ENCODE measurements at places on chromosomes 2 and 18.

DNA sequence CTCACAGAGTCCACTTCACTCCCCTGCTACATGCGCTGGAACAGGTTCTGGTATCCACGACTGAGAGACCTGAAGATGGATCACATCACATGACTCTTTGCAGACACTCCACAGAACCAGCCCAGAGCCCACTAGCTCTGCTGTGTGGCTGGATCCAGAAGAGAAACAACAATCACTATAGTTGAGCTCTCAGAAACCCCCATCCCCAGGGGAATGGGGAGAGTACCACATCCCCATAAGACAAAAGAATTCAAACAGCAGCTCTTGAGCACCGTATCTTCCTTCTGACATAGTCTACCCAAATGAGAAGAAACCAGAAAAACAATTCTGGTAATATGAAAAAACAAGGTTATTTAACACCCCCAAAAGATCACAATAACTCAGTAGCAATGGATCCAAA is 76.4 kb downstream of the ZSWIM2 start:
- DNase-seq = no peak

GRCh38 chr2:239677453-239678185 is 276.8 kb upstream of the HDAC4 start:
- DNase-seq = no peak

DNA sequence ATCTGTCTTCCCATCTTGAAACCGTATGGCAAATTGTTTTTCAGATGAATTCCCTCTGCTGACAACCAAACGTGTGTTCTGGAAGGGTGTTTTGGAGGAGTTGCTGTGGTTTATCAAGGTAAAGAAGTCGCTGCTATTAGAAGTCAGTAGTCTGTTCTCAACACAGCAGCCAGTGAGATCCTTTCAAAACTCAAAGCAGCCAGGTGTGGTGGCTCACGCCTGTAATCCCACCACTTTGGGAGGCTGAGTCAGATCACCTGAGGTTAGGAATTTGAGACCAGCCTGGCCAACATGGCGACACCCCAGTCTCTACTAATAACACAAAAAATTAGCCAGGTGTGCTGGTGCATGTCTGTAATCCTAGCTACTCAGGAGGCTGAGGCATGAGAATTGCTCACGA is 2.1 kb downstream of the TYMS start:
- no peak for DNase-seq

- DNase-seq = no peak
Measured at GRCh38 chr18:6376433-6377229, 38.1 kb downstream of the L3MBTL4 start.

DNA sequence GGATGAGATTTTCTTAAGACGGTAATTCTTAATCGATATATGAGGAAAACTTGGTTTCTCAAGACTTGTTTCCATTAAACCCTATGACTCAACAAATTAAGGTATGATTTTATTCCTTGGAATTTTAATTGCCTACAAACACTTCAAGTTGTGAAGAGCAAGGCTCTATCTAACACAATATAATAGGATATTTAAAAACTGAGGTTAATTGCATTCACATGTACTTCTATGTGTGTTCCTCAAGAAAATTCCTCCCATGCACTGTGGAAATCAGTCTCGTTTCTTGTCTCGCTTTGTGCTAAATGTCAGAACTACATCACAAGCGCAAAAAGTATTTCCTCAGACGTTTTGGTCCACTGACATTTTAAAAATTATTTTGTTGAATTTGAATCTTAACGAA is 109.6 kb upstream of the UNC80 start:
- no peak for DNase-seq

- DNase-seq = no peak
Measured at GRCh38 chr2:144364944-144365738, 154.8 kb downstream of the ZEB2 start.

GRCh38 chr18:3985020-3985419 is 470.1 kb downstream of the DLGAP1 start:
- DNase-seq = no peak

DNA sequence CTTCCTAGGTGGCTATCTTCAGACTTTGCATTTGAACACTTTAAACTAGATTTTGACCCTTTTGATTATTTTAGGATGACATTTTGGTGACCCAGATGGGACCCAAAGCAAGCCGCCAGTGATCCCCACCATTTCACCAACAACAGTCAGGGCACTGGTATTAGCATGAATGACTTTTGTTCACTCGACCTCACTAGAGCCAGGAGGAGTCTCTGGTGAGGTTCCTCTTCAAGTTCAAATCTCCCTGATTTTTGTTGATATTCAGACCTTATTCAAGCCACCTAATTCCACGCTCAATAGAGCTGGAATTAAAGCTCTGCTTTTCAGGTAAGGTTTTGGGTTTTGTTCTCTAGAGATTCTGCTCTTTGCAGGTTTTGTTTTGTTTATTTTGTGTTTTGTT is 202.3 kb downstream of the MREG start:
- no peak for DNase-seq

DNA sequence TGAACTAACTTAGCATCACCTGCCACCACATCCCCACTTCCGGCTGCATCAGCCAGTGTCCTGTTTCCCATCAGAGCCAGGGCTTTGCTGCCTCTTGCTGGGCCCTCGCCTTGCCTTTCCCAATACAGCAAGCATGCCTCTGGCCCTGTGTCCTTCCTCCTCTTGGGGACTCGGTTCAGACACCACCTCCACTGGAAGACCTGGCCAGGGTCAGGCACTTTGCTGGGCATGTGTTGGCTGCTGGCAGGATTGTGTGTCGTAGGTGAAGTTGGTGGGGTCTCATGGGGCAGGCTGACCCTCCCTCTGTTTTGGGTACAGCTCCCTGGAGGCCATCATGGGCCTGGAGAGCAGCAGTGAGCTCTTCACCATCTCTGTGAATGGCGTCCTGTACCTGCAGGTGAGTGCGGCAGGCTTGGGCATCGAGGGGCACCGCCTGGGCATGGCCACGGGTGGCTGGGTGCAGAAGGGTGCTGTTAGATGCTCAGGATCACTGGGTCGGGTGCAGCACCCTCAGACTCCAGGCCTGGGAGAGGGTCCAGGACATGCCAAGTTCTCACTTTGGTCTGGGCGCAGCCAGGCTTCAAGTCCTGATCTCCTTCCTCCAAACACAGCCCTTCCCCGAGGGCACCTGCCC is 6.6 kb downstream of the ERFE start:
- no peak for DNase-seq

DNA sequence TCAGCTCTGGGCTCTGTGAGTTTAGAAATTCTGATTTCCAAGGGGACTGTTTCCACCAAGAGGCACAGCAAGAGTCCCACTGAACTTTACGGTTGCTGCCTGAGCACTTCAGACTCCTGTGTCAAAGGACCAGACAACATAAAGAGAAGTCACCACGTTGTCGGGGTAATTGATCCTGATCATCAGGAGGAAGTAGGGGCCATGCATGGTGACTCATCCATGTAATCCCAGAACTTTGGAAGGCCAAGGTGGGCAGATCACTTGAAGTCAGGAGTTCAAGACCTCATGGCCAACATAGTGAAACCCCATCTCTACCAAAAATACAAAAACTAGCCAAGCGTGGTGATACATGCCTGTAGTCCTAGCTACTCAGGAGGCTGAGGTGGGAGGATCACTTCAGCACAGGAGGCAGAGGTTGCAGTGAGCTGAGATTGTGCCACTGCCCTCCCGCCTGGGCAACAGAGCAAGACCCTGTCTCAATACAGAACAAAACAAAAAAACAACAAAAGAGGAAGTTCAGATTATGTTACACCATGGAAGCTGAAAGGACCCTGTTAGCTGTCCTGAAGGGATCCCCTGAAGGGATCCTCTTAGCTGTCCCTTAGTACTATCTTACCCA is 9.4 kb upstream of the ASXL2 start:
- DNase-seq = no peak

DNA sequence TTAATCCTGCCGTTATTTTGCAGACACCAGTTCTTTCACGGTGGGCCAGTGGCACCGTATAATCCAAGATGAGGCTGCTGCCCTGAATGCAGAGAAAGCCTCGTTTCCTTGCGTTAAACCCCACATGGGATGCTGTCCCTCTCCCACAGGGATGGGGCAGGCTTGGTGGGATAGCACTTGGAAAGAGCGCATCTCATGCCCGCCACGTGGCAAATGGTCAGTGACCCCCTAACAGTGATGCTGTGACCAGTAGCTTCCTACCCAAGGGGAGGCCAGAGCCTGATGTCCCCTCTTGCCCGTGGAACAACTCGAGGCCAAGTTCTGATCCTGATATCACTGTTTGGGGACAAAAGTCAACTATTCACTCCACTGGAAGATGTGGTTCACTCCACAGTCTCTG is 73.3 kb downstream of the RHOB start:
- no peak for DNase-seq

- no peak for DNase-seq
Measured at GRCh38 chr2:217746808-217747207, 256.0 kb downstream of the TNS1 start.

- no peak for DNase-seq
Measured at GRCh38 chr18:54109131-54109683, 115.3 kb downstream of the MBD2 start.

DNA sequence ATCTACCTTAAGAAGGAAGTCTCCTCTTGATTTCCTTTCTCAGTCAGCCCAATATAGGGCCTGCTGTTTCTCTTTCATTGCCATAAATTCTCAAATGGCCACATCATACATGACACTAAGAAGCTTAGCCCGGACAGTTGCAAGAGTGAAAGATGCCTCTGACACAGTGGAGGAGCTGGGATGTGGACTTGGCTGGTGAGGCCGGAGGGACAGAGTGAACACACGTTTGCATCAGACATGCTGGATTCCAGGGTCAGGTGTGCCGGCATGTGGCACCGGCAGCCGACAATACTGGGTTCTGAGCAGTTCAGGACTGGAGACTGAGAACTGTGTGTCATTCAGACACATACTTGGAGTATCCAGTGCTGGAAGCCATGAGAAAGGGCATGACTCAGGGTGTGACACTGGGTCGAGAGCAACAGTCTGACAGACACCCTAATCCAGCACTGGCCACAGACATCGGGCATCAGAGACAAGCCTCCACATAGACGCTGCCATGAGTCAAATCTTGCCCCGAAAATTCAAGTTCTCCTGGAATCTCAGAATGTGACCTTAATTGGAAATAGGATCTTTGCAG is 31.4 kb downstream of the TIMM21 start:
- no peak for DNase-seq

DNA sequence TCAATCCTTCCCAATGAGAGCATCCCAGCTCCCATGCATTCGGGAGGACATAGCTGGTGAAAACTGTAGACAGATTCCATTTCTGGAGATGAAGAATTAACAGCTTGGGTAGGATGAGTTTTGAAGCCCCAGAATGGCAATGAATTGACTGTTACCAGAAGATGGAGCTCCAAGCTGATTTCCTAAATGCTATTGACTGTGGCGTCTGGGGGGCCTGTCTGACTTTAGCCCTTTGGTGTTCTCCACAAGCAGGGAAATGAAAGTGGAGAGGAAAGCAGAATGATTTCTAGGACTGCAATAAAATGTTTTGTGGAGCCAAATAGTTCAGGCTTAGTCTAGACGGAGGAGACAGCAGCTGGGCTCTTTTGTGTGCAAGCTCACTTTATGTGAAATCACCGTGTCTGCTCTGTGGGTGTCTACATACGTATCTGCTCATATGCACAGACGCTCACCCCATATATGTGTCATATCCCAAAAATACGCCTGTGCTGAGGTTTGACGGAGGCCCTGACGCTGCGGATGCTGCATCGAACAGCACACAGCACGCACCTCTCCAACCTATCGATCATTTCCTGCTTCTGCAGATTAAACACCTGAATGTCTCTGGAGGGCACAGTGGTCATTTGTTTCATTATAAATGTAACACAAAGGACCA is 166.4 kb upstream of the PXDN start:
- no peak for DNase-seq

DNA sequence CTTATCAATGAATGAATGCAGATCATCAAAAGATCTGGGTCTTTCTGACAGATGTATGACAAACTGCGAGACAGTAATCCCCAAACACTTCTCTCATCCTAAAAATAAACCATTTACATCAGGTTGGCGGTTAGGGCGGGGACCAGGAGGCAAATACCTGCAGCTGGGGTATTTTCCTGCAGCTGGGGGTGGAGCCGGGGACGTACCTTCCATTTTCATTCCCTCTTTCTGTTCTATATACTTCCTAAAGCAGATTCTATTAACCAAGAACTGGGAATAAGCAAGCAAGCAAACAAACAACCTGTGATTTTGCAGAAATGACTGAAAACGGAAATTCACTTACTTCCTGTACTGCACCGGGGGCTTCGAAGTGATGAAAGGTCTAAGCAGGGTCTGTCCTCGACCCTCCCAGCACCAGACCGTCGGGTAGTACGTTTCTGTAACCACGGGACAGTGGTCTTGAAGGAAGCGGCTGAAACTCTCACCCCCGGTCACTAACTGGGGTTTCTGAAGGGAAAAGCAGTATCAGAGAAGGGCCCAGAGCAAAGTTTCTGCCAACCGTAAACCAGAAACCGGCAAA is 1.2 kb downstream of the ABHD3 start:
- DNase-seq = no peak

DNA sequence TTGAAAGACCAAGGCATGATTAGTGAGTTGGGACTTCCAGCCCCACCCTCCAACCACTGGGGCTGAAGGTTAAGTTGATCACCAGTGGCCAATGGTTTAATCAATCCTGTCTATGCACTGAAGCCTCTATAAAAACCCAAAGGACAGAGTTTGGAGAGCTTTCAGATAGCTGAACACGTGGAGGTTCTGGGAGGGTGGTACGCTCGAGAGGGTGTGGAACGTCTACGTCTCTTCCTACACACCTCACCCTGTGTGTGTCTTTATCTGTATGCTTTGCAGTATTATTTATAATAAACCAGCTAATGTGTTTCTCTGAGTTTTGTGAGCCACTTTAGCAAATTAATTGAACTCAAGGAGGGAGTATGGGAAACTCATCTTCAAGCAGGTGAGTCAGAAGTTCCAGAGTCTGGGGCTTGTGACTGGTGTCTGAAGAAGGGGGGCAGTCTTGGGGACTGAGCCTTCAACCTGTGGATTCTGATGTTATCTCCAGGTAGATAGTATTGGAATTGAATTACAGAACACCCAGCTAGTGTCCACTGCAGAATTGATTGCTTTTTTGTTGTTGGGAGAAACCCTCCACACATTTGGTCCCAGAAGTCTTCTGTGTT is 20.3 kb downstream of the ACTR3 start:
- no peak for DNase-seq

DNA sequence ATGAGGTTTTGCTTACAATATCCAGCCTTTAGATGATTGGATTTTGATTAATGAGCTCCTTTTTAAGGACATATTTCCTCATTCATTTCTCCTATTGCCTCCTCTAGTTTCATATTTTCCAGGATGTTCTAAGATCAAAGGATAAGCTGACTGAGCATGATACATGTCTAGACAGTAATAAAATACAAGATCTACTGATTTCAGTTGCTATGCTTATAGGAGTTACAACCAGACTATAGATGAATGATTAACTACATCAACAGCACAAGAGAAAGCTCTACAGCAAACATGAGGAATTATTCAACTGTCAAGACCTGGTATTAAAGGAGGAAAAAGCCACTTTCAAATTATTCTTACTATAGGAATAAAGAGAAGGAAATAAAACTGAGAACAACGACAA is 85.0 kb upstream of the LINC00305 start:
- DNase-seq = no peak

Data from NCI-H1930 (cell line).